T-helper 2 cell (primary cell): ENCODE measurements at places on chromosomes 5 and 9.

GRCh38 chr5:122844910-122845228 is 544 bp upstream of the SNX24 start:
- DNase-seq = no peak

GRCh38 chr9:133944746-133945135 is 47.4 kb downstream of the VAV2 start:
- no peak for DNase-seq

DNA sequence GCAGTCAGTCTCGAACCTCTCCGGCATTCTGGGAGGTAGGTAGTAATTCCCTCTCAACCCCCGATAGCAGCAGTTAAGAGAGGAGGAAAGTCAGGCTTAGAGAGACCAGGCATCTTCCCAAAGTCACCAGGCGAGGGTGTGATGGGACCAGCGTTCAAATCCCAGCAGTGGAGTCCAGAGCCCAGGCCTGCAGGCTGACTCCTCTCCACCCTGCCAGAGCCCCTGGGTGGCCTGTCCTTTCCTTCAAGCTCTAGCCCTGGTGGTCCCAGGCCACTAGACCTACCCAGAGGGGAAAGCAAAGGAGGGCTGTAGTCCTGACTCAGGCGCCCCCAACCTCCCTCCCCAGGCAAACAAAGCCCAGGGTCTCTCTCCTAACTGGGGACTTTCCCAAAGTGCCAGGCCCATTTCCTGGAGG is 4.2 kb upstream of the NR5A1 start:
- no peak for DNase-seq

DNA sequence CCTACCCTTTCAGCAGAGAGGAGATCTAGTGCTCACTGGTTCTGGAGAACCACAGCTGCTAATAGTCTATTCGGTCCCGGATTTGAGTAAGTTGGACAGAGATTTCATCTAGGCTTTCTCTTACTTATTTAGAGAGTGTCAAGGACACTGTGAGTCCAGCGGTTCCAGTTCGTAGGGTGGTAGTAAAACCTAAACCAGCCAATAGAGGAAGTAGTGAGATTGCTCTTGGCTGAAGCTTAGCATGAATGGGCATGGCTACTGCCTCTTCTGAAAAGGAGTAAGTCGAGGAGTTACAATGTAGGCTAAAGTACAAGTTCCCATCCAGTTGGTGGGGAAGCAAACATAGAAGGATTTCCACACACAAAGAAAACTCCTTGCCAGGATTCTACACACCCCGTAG is 109.6 kb upstream of the MOCS2 start:
- DNase-seq = no peak

- DNase-seq = no peak
Measured at GRCh38 chr9:127168756-127169574, 46.5 kb upstream of the ANGPTL2 start.

GRCh38 chr9:36928210-36928609 is 105.9 kb downstream of the PAX5 start:
- no peak for DNase-seq

- DNase-seq = no peak
Measured at GRCh38 chr5:91401175-91401574, 18.1 kb upstream of the ARRDC3 start.

GRCh38 chr5:150488519-150489359 is 19.2 kb upstream of the NDST1 start:
- no peak for DNase-seq

DNA sequence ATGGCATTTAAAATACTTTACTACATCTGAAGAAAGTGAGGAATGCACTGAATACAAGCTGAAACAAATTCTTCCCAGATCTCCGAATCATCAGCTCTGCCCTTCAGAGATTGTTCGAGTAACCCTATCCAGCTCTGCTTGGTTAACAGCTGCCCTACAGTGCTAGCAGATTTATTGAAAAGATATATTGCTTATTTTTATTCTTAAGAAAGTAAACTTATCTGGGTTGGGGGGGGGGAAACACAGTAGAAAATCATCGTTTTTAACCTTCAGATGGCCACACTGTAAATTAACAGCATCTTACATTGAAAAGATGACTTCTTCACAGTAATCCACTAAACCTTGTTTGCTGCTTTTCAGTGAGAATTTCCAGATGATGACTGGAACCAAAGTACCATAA is 210.8 kb downstream of the NFIB start:
- no peak for DNase-seq

GRCh38 chr9:78860801-78861475 is 564.0 kb downstream of the PSAT1 start:
- DNase-seq = no peak

GRCh38 chr9:114860187-114860586 is 54.3 kb upstream of the TNFSF15 start:
- no peak for DNase-seq

- no peak for DNase-seq
Measured at GRCh38 chr5:78779771-78780616, 131.4 kb upstream of the LHFPL2 start.

DNA sequence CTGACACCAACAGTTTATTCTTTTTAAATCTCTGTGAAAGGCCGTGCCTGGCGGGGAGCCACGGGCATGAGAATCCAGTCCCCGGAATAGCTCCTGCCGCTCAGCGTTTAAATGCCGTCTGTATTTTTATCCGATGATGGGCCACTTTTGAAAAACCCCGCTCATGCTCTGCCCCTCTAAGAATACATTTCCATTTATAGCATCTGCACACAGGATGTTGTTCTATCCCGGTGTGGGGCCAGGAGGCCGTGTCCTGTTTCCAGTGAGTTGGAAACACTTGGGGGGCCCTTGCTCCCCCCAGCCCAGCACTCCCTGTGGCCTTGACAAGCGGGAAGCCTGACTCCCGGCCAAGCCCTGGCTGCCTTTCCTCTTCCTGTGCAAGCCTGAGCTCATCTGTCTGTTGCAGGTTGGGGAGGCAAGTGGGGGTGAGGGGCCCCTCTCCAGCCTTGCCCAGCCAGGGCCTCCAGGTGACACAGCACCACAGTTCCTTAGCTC is 39.0 kb downstream of the ERGIC1 start:
- DNase-seq = no peak

DNA sequence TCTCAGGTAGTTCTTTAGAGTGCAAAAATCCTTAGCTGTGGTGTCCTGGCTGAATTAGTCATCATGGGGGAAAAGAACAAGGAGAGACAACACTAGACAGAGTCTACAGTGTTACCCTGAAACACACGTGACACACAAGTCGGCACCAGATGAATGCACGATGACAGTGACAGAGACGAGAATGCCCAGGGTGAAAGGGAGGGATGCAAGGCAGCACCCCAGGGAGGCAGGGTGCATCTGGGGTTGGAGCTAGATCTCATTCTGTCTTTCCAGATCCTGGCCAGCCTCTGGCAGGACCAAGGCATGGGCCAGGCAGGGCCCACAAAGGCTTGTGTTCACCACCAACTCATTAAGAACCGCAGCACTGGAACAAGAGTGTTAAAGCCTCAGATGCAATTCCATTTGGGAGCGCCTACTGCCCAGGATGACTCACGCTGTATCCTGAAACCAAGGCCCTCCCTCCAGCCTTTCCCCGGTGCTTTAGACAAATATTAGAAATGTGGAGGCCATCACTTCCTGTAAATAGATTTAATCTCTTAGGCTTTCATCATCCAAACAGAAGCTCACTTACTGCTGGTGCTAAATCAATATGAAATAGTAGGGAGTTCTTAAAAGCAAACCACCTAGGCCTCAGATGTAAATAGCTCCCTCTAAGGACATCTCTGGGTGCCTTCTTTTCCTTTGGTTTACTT is 56.1 kb downstream of the IRX2 start:
- no peak for DNase-seq

DNA sequence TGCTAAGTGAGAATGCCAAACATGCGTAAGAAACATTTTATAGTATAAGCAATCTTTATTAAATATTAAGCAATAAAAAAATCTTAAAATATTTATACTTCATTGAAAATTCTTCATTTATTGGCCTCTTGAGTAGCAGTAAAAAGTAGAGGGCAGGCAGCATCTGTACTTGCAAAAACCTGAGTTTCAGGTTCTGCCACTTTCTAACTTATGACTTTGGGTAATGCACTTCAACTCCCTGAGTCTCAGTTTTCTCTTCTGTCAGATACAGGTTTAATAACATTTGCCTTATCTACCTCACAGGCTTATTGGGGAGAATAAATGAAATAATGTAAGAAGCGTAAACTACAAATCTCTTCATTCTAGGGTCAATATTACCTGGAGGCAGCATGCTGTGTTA is 19.8 kb upstream of the MCTP1 start:
- DNase-seq = no peak

DNA sequence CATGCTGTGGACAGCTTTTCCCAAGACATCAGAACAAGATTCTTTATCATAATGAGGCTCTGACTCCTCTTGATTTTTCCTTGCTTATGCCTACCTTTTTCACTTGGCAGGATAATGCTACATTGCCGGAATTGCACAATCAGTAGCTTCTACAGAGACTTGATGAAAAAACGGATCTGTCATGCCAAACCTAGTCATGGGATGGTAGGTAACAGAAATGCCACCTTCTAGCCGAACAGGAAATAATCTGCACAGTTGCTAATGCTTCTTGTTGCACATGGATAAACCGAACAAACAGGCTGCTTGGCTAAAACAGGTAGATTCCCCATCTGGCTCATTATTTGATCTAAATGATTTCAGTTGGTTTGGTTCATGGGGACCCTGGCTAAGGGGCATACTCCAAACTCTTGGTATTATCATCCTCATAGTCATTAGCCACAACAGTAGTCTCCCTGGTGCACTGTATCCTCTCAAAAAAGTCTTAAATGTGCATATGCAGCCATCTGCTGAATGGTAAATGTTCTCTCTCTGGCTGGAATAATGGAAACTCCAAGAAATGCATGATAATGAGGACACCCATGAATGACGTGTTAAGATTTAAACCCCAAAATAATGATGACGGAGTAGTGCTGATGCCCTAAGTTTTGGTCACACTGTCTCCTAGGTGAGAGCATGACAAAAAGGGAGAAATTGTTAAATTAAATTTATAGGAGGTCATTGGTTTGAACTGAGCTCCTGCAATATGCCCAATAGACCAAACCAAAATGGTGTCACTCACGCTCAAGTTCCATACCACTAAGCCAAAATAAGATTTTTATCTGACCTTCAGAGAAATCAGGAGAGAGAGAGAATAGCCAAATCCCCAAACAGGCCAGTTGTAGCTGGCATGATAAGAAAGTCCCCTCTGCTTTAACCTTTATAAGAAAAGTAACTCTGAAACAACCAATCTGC is 47.0 kb downstream of the RAPGEF1 start:
- DNase-seq = no peak

GRCh38 chr5:73523861-73524260 is 25.6 kb downstream of the BTF3 start:
- DNase-seq = no peak

DNA sequence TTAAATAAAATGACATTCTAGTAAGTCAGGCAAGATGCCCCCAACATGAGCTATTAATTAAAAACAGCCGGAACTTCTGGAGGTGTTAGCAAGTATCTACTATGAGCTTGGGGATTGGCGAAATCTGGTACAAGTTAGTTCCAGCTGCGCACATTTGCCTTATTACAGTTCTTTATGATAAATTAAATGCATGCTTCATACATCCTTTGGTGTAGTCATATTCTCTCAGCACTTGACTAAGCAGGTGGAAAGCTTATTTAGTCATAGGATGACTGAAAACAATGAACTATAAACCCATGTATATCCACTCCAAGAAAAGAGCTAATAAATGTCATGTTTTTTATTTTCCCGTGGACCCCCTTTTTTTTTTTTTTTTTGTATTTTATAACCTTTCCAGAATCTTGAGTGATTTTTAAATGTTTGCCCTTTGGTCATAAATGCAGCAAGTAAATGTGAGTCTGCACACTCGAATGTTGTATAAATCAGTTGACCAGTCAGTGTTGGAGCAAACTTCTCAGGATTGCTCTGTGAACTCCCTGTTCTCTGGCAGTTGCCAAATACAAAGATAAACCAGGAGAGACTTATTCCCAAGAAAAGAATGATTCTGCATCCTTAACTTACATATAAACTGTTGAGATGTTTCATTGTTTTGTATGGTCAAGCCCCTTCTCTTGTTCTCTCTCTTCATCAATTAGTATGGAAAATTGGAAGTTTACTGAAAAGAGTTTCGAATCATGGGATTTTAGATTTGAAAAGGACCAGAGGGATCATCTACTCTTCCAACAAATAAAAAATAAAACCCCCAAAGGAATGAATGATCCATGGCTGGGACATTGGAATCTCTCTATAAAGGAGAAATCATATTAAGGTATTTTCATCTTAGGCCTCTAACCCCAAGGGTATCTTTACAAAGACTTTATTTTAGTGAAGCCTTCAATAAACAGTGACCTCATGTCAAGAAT is 38.3 kb downstream of the PIK3R1 start:
- DNase-seq = no peak

GRCh38 chr5:17204133-17204489 is 13.3 kb upstream of the BASP1 start:
- no peak for DNase-seq

DNA sequence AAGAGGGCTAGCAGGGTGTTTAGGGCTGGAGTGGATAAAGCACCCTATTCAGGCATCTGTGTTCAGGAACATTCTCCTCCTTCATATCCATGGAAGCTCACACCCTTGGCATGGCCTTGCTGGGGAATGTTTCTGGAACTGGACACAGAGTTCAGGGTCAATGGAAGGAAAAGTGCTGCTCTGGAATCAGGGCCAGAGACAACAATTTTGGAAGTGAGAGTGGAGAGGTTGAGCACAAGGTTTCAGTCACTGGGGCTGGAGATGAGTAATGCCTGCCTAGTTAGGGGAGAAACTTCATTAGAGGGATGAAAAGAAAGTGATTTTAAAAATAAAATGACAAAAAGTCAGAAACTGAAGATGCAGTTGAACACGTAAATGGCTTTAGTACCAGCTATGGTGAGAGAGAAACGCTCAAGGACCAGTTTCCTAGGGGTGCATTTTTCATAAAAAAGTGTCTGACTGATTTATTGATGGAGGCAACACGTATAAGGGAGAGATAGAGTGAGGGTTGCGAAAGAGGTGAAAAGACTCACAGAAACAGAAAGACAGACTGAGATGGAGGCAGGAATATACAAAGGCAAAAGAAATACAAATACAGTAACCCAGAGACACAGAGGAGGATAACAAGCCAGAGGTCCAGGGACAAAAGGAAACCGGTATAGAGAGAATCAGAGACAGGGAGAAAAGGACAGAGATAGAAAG is 8.0 kb upstream of the TNFSF15 start:
- no peak for DNase-seq

DNA sequence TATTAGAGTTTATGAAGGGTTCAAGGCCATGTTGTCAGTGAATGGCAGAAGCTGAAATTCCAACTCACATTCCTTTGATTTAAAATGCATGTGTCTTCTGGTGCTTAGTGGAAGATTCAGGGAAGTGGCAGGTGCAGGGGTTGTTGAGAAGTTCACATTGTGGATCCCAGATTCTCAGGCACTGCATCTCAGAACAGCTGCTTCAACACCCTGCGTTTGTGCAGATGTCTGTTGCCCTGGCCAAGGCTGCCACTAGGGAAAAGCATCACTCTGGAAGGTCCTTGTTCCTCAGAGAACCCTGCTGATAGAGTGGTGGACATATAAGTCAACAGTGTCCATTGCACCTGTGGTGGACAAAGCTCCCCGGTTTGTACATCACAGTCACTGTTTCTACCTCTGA is 162.7 kb downstream of the PAPPA start:
- no peak for DNase-seq
